ENCODE measurements at places on chromosomes 11 and 22.

DNA sequence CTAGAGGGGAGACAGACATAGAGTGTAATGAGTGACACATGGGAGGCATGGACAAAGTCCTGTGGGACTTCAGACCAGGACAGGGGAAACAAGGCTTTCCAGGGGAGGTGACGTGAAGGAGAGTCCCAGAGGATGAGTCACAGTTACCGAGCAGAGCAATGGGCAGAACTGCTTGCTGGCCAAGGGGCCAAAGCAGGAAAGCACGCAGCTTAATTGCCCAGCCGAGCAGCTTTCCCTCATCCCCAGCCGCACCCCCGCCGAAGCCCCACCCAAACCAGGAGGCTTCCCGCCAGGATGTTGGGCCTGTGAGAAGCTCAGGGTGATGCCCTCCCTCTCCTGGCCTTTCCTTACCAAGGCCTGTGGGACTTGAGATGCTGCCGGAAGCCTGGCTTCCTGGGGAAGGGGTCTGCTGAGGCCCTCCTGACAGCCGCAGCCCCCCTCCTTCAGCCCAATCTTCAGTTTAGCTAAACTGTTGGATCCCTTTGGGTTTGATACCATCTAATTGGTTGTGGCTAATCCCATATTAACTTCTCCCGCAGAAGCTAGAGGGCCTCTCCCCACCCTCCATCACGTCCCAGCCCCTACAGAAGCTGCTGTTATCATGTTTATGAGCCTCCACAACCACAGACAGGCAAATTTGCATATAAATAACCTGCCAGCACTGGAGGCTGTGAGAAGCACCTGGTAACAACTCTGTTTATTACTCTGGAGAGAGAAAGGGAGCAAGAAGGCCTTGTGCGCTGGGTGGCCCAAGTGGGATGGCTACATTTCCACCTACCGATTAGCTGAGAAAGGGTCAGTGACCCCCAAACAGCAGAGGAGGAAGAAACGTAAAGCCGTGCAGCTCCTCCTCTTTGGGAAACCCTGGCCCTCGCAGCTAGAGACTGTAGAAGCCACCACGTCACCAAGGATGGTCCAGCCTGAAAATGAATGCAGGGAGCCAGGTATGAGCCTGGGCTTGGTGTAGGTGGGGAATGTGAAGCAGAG, 80.0 kb downstream of the TRIM29 start:
- DNase-seq: no peak

DNA sequence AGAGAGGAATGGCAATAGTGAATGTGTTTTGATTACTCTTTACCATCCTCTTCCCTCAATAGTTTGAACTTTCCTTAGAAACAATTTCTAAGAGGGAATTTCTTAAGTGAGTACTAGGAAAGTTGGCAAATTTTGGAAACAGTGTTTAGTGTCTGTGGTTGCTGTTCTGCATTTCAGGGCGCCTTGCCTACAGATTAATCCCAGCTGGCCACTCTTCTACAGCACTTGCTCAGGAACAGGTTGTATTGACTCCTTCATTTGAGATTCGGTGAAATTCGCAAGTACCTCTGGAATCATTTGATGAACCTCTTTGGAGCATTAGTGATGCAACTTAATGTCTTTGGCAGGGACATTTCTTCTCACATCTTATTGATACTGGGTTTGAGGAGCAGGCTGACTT, 28.3 kb downstream of the JAM3 start:
- no peak for DNase-seq

DNA sequence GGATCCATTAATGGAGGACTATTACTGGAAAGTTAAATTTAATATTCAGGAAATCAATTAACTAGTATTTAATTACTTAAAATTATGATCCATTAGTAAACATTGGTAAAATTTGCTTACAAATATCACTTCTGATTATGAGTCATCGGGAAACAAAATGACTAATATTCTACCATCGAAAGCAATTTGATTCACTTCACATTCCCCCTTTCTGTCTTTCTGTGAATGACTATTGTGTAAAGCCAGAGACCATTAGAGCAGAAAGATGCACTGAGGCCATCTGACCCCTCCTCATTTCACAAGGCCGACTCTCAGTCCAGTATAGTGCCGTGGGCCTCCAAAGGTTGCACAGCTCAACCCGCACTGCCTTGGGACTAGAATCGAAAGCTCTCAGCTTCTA, 619.0 kb downstream of the OPCML start:
- DNase-seq: no peak

DNA sequence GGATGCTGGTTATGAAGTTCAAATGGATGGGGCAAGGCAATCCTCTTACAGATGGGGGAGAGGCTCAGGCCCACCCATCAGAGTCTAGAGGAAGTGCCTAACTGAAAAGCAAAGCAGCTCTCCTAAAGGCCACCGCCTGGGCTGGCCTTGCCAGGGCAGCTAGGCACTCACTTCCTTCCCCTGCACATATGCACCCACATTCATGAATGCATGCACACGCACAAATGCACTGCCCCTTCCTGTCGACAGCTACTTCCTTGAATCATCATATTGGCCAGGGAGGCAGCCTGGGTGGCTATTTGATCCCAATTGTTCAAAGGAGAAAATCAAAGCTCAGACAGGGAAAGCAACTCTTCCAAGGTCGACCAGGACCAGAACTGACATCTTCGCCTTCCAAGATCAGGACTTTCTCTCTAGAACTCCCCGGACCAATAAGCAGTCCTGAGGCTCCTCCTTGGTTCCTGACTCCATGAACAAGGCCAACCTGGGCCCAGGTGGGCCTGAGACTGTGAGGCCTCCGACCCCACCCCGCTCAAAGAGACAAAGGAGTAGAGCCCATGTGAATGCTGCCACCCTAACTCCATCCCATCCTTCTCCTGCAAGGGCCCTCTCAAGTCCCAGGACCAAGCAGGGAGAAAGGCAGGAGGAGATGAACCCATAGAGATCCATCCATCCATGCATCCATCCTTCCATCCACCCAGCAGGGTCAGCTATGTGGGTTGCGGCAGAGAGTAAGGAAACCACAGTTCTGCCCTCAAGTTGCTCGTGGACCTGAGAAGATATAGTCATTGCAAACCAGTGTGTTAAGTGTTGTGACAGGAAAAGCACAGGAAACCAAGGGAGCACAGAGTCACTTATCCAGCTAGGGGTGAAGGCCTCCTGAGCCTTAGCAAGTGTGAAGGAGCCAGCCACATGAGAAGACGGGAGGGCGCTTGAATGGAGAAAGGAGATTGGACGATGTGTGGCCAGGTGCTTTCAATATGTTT, 35.4 kb upstream of the LMO1 start:
- DNase-seq: no peak

DNA sequence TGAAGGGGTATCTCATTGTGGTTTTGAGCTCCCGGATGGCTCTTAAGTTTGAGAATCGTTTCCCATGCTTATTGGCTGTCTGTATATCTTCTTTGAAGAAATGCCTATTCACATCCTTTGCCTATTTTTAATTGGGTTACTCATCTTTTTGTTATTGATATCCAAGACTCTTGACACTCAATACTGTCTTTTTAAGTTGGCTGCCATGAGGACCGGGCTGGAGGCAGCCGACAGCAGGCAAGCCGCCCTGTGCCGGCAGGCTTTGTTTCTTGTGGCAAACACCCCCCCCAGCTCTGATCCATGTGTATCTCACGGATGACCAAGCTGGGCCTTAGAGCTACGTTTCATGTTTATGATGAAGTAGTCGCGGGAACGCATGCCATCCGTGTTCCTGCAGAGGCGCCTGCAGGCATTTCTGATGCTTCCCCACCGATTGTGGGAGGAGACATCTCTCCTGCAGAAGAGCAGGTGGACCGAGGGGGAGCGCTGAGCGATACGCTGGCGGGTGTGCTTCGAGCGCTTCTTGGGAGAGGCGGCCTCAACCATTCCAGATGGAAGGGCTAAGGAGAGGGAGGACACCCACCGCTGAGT, 95.8 kb downstream of the TBC1D22A start:
- no peak for DNase-seq
